Left ventricle myocardium superior (tissue), 1 donor: ENCODE measurements at places on chromosomes 16 and 17. TPM values are rescaled to one million over a fixed set of nuclear protein-coding genes. Genes with fewer than 3 reads are reported as not detected.

GRCh38 chr16:15726715-15727114, 76.7 kb downstream of the NDE1 start:
- DNase-seq, result no peak

Gene TP53TG3D
- 0.40 TPM for total RNA-seq

DNA sequence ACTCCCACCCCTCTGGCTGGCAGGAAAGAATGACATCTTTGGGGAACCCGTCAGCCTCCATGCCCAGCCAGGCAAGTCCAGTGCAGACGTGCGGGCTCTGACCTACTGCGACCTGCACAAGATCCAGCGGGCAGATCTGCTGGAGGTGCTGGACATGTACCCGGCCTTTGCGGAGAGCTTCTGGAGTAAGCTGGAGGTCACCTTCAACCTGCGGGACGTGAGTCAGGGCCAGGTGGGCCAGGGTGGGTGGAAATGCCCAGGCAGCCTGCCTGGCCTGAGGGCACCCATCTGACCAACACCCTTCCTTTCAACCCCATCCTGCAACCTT, 8.1 kb upstream of the DCAF7 start:
- no peak for DNase-seq

Gene PRSS33
- not detected for total RNA-seq

DNA sequence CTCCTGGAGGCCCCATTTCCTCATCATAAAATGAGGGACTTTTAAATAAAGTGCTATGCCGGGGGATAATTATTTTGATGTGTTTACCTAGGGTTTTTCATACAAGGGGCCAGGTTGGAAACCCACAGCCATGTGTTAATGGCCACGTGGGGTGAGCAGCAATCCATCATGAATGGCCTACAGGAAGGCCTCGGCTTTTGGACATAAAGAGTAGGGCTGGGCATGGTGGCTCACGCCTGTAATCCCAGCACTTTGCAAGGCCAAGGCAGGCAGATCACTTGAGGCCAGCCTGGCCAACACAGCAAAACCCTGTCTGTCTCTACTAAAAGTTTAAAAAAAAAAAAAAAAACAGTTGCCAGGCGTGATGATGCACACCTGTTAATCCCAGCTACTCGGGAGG, 40.3 kb downstream of the MEAK7 start:
- DNase-seq, result no peak

GRCh38 chr16:88086571-88087516, 135.6 kb downstream of the BANP start:
- DNase-seq, result peak; percentile 15
